ENCODE measurements at places on chromosomes 3 and 15. TPM values are rescaled to one million over a fixed set of nuclear protein-coding genes. Genes with fewer than 3 reads are reported as not detected.

The GPR27 gene
- 1.2 TPM for total RNA-seq

The PLA1A gene
- total RNA-seq = 2.3 TPM

The ELL3 gene
- 2.4 TPM for total RNA-seq

The DISP2 gene
- total RNA-seq = 0.05 TPM

The MESP2 gene
- 0.38 TPM for total RNA-seq

The GPD1L gene
- 135 TPM for total RNA-seq

DNA sequence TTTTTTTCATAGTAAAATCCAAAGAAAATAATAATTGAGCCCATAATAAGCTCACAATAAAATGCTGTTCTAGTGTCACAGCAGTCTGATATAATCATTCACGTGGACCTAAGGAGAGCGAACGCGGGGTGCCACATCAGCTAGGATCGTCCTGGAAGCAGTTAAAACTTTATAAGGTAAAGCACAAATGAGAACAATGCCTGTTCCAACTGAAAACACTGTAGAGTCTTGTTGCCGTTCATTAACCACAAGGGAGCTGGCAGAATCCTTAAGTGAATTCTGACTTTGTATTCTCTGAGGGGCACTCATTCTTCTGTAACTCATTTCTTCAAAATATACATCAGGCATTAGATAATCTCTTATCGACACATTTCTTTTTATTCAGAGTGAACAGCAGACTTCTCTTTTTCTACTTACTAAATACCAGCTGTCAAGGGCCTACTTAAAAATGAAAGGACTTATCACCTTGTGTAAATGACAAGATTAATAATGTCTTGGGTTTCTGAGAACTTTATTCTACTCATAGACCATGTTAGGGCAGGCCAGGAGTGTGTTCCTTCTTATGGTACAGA is 524.6 kb downstream of the MECOM start:
- H3K4me1 ChIP-seq = no peaks in the 10 kb centered on the region

DNA sequence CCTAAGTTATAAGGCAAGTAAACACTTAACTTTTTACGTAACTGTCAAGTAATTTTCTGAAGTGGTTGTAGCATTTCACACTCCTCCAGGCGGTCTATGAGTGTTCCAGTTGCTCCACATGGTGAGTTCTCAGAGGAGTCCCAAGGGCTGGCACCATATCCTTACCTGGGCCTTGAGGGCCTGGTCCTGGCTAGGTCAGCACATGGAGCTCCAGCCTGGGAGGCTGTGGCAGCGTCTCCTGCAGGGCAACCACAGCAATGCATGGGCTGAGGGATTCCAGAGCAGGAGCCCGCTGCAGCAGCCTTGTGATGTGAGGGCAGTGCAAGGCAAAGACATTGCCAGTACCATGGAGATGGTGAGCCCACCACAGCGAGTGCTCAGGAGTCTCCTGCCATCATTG is 32.2 kb upstream of the LYZL4 start:
- no peak for DNase-seq
- no peaks in the 10 kb centered on the region for H3K36me3 ChIP-seq
- no peaks in the 10 kb centered on the region for H3K27me3 ChIP-seq
- no peak overlapping the region for H3K27ac ChIP-seq
- H3K4me1 ChIP-seq = no peaks in the 10 kb centered on the region

DNA sequence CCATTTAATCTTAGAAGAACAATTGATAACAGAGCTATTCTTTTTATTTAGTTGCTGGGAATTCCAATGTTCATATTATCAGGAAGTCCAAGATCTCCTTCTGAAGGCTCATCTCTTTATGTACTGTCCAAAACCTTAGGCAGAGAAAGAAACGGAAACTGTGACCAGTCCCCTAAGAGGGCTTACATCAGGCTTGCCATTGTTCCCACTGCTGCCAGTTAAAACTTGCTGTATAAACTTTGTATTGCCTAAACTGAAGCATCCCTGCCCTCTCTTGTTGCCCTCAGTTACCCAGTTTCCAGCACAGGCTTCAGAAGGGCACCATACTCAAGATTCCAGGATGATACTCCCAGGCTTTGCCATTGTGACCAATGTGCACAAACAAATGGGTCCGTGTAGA is 435.2 kb upstream of the NAALADL2 start:
- no peak overlapping the region for H3K4me3 ChIP-seq
- no peak for DNase-seq
- no peaks in the 10 kb centered on the region for H3K27me3 ChIP-seq
- no peaks in the 10 kb centered on the region for H3K4me1 ChIP-seq
- no peaks in the 10 kb centered on the region for H3K36me3 ChIP-seq

All from psoas muscle (tissue), 8 donors.